Left ventricle myocardium superior (tissue), 1 donor: ENCODE measurements at places on chromosomes 5 and 9. TPM values are rescaled to one million over a fixed set of nuclear protein-coding genes. Genes with fewer than 3 reads are reported as not detected.

Gene PLCXD3
- 95.3 TPM for total RNA-seq

Gene ZNF608
- total RNA-seq = 18.2 TPM

Gene LCN9
- not detected for total RNA-seq

Gene KLHL3
- 24.5 TPM for total RNA-seq

Gene STKLD1
- total RNA-seq = 0.17 TPM

Gene BSPRY
- total RNA-seq = 0.37 TPM

Gene NRARP
- total RNA-seq = 4.0 TPM

Gene FLT4
- 8.0 TPM for total RNA-seq
